B cell (primary cell): ENCODE measurements at places on chromosomes 6 and 20. TPM values are rescaled to one million over a fixed set of nuclear protein-coding genes. Genes with fewer than 3 reads are reported as not detected.

- DNase-seq = no peak
Measured at GRCh38 chr20:17796091-17796563, 96.4 kb downstream of the BANF2 start.

GSTA4 gene
- polyA plus RNA-seq = 4.9 and 8.4 TPM in 2 replicates

MOXD1 gene
- 1.3 and 1.5 TPM in 2 replicates for polyA plus RNA-seq

- DNase-seq = no peak
Measured at GRCh38 chr6:158481690-158482473, 78.0 kb upstream of the TMEM181 start.

GRM1 gene
- not detected in 2 replicates for polyA plus RNA-seq

DNA sequence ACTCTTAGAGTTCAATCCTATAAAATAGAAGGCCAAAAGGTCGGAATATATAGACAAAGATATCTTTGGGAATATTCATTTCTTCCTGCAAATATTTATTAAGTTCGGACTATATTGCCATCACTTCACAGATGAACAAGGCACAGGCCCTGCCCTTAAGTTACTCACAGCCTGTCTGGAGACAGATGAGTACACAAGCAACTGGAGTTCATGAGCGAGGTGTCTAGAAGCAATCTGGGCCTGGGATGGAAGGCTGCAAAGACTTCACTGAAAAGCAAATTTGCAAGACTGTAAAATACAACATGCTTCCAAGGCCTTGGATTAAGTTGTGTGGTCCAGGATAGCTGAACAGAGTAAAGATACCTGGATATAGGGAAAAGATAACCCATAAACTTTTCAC lies 56.7 kb upstream of the CEP85L start:
- DNase-seq = no peak

AMD1 gene
- 56.8 and 88.9 TPM in 2 replicates for polyA plus RNA-seq

CRISP2 gene
- polyA plus RNA-seq = not detected in 2 replicates
